ENCODE measurements at places on chromosomes 4 and X.

DNA sequence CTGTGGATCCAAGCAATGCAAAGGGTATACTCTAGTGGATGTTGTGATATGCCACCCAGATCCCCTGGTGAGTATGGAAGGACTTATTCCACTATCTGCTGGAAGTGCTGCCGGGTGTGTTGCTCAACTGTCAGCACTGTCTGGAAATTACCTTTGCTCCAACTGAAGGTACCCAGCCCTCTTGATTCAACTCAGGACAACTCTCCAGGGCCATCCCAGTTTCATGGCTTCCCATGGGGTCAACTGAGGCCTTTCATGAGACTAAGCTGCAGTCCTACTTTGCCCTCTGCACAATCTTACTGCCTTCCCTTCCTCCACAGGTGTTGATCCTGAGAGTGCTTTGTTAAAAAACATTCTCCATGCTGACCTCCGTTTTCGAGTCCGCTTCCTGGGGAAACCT is 99.8 kb downstream of the SPRY1 start:
- no peak for DNase-seq

GRCh38 chrX:81537723-81538122 is 335.8 kb downstream of the SH3BGRL start:
- DNase-seq: no peak

GRCh38 chr4:143184217-143184502 is 557 bp upstream of the USP38 start:
- DNase-seq: no peak

GRCh38 chr4:7912826-7913225 is 26.8 kb downstream of the AFAP1 start:
- no peak for DNase-seq

- no peak for DNase-seq
These were observed 375.2 kb upstream of the CPEB2 start for GRCh38 chr4:14627038-14627437.

DNA sequence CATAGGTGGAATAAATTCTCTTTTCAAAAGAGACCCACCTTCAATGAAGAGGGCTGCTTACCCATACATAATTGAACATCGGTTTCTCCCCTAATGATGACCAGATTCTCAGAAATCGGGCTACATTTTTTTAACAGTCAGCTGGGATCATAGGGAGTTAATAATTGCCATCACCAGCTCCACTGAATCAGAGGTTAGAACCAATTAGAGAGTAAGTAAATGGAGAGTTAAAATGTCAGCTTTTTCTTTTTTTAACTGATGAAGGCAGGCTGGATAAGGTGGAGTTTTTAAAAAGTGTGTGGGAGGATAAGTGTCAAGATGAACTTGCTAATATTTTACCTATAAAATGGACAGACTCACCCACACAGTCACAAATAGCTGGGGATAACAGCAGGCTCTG is 584.5 kb upstream of the NR3C2 start:
- no peak for DNase-seq

GRCh38 chr4:77927991-77928925 is 65.6 kb downstream of the MRPL1 start:
- no peak for DNase-seq

- DNase-seq: no peak
These were observed 122.0 kb downstream of the CT47B1 start for GRCh38 chrX:120753413-120754251.

GRCh38 chrX:18833071-18833731 is 125.8 kb downstream of the PPEF1 start:
- DNase-seq: no peak

DNA sequence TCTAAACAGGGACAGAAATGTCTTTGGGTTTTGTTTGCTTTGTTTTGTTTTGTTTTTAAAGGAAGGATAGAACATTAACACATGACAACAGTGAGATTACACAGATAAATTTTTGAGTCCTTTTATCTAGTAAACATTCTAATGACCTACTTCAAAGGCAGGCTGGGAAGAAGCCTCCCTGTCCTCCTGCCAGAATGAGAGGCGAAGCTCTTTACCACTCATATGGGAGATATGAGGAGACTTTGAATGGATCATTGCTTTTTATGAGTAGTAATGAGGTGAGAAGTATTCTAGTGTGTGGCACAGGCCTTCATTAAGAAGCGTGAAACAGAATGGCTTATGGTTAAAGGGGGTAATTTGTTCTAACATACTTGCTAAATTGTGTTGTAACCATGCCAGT is 172.0 kb downstream of the FBXO8 start:
- no peak for DNase-seq

DNA sequence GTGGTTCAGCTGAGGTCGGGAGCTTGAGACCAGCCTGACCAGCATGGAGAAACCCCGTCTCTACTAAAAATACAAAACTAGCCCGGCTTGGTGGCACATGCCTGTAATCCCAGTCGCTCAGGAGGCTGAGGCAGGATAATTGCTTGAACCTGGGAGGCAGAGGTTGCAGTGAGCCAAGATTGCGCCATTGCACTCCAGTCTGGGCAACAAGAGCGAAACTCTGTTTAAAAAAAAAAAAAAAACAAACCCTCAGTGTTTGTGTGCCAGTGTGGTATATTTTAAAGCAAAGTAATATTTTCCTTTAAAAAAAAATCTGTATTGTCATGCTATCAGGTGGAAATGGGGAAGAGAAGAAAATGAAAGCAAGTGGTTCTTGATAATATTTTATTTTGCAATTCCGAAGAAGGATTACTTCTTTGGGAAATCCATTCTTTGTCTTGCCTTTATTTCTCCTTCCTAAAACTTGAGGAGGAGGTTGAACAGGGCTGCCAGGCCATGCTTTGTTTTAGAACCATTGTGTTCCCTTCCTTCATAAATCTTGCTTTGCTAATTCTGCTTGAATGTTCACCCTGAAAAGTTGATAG is 14.4 kb downstream of the ALG13 start:
- DNase-seq: no peak

DNA sequence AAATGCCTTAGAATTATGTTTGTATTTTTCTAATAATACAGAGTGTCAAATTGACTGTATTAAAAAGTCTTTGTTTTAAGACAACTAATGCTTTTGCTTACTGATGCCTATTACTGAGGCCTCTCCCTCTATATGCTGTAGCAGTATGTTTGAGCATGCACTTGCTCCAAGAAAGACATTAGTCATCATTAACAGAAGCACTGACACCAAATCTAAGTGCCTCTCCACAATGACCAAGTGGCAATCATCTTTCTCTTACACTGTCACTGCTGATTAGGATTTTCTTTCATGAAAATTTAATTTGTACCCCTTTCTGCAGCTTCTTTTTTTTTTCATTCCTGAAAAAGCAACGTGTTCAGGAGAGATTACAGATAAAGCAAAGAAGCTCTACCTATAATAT is 11.1 kb upstream of the MAB21L2 start:
- DNase-seq: no peak

DNA sequence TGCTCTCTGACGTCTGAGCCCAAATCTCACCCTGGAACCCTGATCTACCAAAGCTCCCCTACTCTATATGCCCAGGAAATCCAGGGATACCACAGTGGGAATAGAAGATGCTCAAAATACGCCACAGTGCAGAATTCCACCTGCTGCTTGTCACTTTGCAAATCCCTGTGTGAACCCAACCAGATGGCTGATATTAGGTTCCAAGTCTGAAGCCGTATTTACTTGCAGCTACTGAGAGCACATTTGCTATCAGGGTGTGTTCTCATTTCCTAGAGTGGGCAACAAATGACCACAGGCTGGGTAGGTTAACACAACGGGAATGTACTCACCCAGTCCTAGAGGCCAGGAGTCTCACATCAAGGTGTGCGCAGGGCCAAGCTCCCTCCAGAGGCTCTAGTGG is 126.8 kb downstream of the MXRA5 start:
- no peak for DNase-seq

DNA sequence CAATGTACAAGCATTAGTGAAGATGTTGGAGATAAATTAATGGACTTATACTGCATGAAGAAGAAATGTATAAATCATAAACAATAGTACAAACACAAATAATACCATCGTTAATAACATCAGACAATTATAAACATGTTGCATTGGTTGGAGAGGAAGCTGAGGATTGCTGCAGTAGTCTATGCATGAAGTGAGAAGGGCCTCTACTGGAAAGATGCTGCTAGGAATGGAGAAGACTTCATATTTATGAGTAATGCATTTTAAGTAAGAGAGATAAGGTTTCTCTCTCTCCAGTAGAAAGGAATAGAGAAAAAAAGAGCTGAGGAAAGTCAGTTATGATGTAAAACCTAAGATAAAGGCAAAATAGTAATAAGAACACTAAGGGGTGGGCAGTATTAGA is 247.8 kb downstream of the GRID2 start:
- no peak for DNase-seq

- DNase-seq: no peak
These were observed 146.2 kb upstream of the TLL1 start for GRCh38 chr4:165726831-165727230.

DNA sequence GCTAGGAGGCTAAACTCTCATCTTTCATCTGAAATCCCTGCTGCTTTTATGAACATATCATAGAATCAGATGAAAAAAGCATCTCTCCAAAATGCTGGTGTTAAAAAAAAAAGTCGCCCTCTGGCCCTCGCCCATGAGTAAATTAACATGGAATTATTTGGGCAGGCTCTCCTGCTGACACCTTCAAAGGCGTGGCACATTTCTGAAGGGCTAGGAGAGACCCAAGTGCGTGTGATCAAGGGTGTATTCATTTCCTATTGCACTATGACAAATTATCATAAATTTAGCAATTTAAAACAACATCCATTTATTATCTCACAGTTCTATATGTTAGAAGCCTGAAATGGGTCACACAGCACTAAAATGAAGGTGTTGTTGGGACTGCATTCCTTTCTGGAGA is 5.1 kb downstream of the ANXA3 start:
- no peak for DNase-seq

DNA sequence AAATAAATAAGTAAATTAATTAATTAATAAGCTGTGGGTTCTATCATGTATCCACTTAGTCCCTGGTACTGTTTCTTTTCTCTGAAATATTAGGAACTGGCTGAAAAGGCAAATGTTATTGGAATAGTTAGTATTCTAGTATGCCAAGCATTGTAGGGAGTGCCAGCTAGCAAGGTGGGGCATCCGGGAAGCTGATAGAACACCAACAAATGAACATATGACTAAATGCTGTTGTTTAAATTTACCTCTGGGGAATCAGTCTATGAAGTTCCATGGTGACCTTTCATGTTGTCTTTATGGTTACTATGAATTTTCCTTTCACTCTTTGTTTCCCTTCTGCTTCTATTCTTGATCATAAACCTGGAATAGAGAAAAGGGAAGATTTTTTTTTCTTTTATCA is 32.7 kb downstream of the NUDT6 start:
- no peak for DNase-seq

DNA sequence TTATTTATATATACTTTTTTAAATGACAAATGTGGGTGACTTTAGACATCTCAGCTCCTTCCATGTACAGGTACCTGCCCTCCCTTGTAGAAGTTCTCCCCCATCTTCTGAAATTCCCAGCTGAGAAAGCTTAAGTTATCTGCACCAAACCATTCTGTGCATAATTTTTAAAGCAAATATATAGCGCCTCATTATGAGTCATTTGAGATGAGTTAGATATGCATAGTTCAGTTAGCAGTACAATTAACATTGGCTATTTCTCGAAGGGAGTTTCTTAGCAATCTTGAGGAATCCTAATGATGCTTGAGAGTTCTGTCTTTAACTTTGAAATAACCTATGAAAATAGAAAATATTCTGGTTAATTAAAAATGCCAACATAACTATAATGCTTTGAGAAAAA is 19.4 kb upstream of the UFSP2 start:
- no peak for DNase-seq

GRCh38 chr4:7419961-7420660 is 14.6 kb downstream of the PSAPL1 start:
- DNase-seq: no peak

DNA sequence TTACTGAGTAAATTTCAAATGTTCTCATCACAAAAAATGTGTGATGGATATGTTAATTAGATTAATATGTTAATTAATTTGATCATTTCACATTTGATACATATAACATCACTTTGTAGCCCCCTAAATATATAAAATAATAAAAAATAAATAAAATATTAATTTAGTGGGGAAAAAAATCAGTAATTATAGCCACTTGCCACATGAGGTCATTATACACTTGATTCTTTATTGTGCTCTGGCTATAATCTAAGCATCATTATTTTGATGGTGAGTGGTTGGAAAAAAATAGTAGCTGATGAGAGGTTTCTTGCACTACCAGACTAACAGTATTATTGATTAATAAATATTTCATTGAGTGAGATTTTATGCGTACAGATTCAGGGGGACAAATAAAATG is 57.4 kb downstream of the DCK start:
- DNase-seq: no peak
